GM12864 (cell line): ENCODE measurements at places on chromosomes 3 and 15.

- no peak for DNase-seq
These were observed 63.9 kb downstream of the IQSEC1 start for GRCh38 chr3:13009132-13009945.

DNA sequence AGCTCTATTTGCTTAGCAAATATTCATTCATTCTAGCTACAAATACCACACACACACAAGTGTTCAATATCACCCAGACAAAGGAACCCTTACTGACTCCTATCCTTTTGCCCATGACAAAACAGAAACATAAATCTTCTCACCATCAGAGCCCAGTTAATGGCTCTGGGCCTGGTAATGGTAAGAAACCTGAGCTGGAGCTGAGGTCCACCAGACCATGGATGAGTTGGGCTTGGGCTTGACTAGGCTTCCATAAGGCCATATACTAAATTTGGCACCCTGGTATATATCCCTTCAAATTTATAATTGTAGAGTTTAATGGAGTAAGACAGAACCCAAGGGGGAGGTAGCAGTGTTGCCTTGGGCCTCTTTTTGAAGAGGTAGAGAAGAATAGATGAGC lies 29.4 kb downstream of the GPR176 start:
- DNase-seq = no peak

DNA sequence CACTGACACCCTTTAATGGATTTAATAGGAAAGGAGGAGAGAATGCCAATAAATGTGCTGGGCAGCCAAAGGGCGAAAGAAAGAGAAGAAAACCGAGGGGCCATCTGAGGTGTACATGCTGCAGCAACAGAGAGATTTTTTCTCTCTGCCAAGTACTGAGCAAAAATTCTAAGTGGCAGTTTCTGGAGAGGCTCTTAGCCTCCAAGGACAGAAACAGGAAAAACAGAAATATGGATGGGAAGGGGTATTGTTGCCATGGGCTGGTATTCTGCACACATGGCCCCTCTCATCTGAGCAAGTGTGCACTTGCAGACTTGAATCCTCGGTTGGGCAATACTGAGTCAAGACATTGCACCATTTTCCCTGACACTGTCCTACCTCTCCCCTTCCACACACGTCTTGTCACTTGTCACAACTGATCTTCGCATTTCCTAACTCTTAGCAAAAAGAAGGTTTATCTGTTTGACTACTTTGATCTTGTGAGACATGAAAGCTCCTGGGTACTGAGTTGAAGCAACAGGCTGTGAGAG lies 73.9 kb downstream of the PRICKLE2 start:
- no peak for DNase-seq

DNA sequence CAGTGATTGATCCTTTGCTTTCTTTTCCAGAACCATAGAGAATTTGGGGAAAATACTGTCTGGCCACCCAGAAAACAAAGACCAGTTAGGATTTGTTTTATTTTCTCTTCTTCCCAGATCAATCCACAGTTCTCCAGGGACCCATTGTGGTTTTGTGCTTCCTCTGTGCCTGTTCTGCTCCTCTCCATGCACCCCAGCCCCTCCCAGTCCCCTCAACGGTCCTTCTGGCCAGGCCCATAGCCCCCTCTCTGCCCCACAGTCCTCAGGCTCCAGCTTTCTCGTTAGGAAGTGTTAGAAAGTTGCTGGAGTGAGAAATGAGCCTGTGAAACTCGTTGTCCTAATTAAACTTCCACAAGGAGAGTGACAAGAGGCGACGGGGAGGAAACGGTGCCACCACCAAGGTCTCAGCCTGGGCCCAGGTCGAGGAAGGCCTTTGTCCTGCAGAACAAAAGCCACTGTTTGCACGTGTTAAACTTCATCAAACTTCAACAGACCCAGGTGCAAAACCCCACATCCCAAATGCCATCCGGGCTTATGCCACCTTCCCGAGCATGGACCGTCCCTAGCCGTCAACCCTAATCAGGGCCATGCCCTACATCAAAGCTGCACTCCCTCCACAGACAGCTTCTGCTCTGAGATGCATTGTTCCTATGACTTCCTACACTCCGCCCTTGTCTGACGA lies 18.7 kb upstream of the ALDH1A3 start:
- no peak for DNase-seq

GRCh38 chr15:57340682-57341259 lies 35.5 kb upstream of the CGNL1 start:
- DNase-seq = peak; percentile 19
